Thoracic aorta (tissue), 2 donors: ENCODE measurements at places on chromosomes 11 and 22. TPM values are rescaled to one million over a fixed set of nuclear protein-coding genes. Genes with fewer than 3 reads are reported as not detected.

DNA sequence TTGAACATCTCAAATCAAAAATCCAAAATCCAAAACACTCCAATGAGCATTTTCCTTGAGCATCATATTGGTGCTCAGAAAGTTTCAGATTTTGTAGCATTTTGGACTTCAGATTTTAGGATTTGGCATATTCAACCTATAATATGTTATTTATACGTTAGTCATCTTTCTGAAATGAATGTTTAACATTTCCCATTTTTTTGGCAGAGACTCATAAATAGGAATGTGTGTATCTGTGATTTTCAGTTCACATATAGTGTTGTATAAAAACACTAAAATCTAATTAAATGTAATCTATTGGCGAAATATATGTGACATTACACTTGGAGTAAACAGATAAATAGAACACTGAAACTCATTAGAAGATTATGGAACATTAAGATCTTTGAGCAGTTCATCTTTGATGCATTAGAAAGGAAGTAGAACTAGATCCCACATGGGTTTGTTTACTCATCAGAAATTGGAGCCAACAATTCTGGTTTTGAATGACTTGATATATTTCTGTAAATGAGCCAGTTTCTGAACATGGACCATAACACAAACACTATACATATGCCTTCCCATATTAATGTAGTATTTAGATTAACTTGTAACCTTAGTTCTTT, 153.1 kb downstream of the UVRAG start:
- no peak for DNase-seq

DNA sequence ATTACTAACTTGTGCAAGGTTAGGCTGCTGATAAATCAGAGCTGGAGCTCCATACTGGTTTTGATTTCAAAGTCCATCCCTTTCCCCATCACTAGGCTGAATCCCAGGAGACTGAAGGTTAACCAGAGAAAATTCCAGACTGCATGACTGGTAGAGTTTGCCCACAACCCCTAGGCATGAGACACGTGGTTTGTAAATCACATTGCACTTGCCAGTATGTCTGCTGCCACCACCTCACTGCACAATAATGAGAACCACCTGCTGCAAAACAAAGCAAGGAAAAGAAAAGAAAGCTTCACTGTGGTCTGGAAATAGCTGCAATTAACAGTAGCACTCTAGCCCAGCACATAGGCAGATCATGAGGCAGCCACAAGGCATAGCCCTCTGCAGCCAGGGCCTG, 67.6 kb upstream of the NTM start:
- no peak for DNase-seq

DNA sequence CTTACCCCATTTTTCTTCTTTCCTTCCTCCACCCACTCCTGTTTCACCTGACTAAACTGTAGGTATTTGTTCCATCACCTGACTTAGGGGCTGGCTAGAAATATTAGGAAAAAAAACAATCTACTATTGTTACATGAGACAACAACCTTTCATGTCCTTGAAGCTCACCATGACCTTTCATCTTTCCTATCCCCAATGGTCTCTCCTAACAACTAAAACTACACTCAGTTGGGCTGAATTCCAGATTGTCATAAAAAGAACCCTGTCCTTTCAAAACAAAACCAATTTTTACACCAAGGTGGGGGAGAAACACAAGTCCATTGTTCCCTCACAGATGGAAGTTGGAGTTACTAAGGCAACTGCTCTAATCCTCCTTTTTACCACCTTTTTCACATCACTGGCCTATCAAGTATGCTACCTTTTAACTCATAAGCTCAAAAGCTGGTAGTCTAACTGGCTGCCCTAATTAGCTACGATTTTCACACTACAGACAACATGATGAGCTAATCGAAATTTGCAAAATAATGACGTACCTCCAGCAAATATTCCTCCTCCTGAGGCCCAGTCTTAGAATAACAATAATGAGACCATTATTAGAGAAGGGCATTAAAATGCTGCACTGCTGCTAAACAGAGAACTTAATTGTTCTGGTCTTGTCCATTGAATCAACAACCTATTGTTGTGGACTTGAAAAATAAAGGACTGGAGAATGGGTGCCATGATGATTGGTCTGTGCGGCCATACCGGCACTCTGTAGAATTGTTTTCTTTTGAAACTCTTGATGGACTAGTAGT, 46.5 kb upstream of the SOX6 start:
- no peak for DNase-seq

DNA sequence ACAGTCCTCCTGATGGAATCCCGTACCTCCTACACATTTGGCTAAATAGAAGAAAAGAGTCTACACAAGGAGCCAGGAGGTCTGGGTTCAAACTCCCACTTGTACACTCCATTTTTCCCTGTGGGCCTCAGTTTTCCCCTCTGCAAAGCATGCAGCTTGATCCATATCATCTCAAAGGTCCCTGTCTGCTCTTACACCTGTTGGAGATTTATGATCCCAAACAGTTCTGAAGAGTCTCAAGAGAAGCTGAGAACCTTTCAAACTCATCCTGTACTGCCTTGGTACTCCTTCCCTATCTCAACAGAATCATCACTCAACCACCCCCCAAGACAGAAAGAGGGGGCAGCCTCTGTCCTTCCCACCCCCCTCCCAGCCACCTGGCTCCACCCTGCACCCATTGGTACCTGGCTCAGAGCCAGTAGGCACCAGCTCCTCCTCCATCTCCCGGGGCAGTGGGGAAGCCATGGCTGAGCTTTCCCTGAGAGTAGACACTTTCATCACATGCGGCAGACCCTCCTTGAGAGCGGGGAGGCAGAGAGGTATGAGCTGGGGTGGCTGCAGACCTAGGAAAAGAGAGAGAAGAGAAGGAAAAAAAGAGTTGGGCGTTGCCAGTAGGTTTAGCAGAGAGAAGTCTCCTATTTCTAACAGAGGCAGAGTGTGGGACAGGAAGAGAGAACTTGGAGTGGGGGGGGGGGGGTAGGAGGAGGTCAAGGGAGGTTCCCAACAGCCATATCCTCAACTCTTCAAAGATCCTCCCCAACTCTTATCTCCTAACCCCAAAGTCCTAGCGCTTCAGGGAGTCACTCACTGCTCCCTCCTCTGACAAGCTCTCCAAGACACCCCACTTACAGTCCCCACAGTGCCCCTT, 3.1 kb downstream of the TNKS1BP1 start:
- DNase-seq: no peak

DNA sequence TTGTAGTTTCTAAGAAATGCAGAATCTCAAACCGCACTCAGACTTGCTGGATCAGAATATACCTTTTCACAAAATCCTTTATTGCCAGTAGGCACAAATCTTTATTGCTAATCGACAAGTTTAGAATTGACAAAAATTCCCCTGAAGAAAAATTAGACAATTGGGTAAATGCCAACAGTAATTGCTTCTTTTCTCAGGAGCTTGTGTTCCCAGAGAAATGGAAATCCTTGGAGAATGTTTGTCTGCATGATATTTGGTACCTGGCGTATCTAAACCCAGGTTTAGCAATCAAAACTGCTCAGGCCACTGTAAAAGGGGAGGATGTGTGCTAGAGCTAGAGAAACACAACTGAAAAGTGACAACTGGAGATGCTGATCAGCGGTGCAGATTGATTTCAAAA, at the start of gene OR8G5:
Gene OR8G5, plus strand, starts transcription at position 301 of the 400 bp plus-strand sequence. CDS start 8,556 bp downstream, outside the sequence.
- no peak for DNase-seq

DNA sequence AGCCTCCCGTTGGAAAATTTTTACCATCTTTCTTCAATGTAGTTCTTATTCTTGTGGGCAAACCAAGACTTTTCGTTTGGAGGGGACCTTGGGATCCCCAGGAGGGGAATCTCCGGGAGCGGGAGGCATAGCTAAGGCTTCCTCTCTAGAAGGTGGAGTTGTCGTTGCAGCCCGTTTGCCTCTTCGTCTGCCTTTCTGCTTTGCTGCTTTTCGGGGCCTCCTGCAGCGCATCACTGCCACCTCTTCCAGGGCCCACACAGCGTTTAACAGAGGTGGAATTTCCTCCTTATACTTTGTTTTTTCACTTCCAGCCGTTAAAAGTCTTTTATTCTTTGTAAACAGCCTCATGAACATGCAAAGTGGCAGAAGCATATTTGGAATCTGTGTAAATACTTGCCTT, 3.5 kb upstream of the IFITM3 start:
- no peak for DNase-seq

DNA sequence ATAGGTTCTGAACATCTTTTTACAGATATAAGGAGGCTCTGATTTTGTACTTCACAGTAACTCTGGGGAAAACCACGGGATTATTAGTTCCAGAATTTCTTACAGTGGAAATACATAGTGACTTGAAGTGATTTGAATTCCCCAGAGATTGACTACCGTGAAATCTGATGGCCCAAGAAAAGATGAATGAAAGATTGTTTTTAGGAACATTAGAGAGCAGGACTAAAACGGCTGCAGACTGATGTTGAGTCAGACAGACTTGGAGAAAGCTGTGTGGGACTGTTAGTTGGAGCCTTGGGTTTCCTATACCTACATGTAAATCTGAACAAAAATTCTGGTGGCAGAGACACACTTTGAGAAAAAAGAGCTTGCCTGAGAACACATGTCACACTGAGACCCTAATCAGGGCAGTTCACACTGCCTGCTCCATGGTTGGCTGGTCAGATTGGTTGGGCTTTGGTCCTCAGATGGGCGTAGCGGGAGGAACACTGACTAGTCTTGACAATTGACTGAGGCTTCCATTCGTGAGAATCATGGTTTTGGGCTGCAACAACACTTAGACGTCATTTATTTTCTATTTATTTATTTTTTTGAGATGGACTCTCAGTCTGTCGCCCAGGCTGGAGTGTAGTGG, 6.8 kb downstream of the PPP6R3 start:
- no peak for DNase-seq

DNA sequence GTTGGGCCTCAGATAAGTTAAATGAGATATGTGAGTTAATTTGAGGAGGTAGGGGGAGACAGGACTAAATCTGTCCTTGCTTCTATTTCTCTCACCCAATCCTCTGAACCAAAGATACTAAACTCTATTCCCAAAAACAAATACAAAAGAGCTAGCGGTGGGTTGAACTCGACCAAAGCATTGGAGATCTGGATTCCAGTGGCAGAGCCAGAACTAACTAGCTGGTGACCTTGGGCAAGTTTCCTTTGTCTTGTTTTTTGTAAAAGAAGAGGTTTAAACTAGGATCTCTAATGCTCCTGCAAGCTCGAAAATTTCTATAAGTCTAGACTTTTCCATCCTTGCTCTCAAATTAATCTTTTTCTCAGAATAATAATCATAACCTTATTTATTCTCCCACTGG, 1.5 kb downstream of the ME3 start:
- DNase-seq: no peak

DNA sequence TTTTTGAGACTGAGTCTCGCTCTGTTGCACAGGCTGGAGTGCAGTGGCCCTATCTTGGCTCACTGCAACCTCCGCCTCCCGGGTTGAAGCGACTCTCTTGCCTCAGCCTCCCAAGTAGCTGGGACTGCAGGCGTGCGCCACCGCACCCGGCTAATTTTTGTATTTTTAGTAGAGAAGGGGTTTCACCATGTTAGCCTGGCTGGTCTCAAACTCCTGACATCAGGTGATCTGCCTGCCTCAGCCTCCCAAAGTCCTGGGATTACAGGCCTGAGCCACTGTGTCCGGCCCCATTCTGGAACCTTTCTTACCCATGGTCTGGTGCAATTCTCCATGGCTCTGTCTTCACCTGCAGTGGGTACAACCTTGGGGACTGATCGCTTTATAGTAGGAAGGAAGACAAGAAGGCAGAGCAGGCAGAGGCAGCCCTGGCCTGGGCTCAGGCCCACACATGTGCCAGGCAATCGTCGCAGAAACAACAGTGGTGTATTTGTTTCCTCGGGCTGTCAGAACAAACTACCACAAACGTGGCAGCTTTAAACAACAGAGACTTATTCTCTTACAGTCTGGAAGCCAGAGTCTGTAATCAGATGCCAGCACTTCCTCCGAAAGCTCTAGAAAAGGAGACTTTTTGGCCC, 4.0 kb upstream of the PTGDR2 start:
- no peak for DNase-seq

GRCh38 chr11:75158696-75159150, 7.8 kb downstream of the SLCO2B1 start:
- no peak for DNase-seq

GRCh38 chr11:41175304-41175972, 284.0 kb downstream of the LRRC4C start:
- DNase-seq: no peak

GRCh38 chr11:100927579-100927978, 202.0 kb downstream of the PGR start:
- no peak for DNase-seq

DNA sequence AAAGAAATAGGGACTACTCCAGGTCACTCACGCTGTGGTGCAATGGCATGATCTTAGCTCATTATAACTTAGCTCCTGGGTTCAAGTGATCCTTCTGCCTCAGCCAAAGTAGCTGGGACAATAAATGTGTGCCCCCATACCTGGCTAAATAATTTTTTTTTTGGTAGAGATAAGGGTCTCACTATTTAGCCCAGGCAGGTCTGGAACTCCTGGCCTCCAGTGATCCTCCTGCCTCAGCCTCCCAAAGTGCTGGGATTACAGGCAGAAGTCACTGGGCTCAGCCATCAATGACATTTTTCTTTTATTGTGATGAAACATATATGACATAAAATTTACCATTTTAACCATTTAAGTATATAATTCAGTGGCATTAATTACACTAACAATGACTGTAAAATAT, 10.6 kb downstream of the SLC5A4 start:
- no peak for DNase-seq

DNA sequence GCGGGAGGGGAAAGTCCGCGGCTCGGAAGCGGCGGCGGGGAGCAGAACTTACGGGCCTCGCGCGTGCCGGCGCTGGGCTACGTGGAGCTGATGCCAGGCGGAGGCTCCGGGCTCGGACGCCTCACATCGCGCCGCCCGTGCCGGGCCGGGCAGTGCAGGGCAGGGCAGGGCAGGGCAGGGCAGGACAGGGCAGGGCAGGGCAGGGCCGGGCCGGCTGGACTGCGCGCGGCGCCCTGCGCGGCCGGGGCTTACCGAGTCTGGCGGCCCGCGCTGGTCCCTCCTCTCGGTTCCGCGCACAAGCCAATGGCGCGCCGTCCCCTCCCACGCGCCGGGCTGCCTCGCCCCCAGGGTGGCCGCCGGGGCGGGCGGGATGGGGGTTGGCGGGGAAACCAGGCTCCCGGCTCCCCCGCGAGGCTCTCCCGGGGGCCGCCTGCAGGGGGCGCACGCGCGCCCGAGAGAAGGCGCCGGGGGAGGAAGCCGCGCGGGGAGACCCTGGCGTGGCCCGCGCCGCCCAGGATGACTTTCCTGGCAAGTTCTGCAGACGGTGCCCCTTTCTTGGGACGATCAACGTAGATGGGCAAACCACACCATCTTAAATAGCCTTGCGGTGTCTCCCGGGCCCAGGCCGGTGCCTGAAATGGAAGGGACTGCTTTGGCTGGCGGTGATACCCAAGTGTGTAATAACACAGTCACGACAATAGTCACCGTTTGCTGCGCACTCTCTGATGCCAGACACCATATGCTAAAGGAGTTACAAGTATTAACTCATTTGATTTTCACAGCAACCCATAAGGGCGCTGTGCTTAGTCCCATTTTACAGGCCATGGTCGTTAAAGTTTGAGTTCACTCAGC, at the start of gene TP53I11:
Gene TP53I11, minus strand, starts transcription at position 259 of the 852 bp plus-strand sequence. CDS start 12,548 bp downstream, outside the sequence.
- no peak for DNase-seq

Gene TENM4
- 6.1 TPM for total RNA-seq

Gene HEPN1
- not detected for total RNA-seq

Gene NELL1
- total RNA-seq: not detected

Gene APOL3
- total RNA-seq: 53.1 TPM

Gene PATE1
- total RNA-seq: not detected

Gene OR51I1
- not detected for total RNA-seq

Gene TNNI2
- total RNA-seq: not detected

Gene PKNOX2
- total RNA-seq: 9.2 TPM
